ENCODE measurements at places on chromosomes 3 and 15. TPM values are rescaled to one million over a fixed set of nuclear protein-coding genes. Genes with fewer than 3 reads are reported as not detected.
A peak's percentile ranks its signal among the peaks of the same experiment; 100 is the strongest.

- DNase-seq: no peak
Measured at GRCh38 chr3:171353423-171353822, 106.8 kb downstream of the TNIK start.

Gene ARL14
- polyA plus RNA-seq: 0.35 TPM

DNA sequence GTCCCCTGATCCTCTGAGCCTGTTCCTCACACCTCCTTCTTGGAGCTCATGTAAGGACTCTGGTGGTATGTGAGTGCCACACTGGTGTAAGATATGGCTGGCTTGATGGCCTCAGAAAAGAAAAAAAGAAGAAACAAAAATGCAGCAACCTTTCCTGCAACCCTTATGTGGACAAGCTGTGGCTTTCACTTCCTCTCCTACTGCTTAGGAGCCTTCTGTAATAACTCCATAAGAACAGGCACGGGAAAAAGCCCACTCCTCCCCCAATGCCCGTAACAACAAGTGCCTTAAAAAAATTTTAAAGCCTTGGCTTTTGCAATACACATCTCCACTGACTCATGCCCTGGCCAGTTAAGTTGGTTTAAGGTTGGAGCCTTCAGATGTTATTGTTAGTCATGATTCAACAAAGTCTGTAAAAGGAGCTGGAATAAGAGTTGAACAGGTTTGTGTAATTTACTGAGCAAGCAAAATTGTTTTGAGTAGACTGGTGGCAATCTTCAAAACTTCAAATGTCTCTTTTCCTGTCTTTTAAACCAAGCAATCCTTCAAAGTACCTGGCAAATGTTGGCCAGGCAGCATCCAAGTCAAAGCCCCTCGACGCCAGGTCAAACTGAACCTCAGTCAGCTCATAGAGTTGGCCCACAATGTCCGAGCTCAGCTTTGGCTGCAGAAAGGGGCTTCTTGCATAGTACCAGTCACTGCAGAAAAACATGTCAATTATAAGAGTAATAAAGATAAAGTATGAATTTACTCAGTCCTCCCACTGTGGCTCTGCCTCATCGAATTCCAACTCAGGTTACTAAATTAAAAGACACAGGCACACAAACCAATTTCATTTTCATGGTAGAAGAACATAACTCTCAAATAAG is 22.9 kb downstream of the FYCO1 start:
- DNase-seq: no peak

Gene VGLL3
- polyA plus RNA-seq: 5.0 TPM

Gene SCAANT1
- polyA plus RNA-seq: 1.0 TPM

DNA sequence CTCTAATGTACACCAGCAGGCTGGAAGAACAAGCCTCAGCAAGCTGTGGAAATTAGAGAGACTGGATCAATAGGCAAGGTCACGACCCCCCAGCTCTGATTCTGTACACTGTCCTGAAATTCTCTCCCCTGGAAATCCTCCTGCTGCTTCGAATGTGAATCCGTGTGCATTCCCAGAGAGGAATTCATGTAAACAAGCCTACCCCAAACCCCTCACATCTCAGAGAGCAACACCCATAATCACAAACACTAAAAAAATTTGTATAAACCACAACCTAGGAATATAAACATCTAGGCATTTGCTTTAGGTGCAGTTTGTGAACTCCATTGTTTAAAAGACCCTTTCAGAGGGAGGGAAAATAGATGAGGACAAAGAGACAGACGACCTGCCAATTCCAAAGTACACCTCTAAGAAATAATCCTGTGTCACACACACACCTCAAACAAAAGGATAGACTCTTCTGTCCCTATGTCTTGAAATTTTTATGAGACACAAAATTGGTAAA is 325.2 kb downstream of the WDR72 start:
- DNase-seq: no peak

GRCh38 chr15:58383876-58384275 is 47.9 kb upstream of the LIPC start:
- DNase-seq: no peak

- no peak for DNase-seq
Measured at GRCh38 chr15:81361891-81362290, 12.1 kb downstream of the TMC3 start.

- no peak for DNase-seq
Measured at GRCh38 chr3:97340940-97341339, 423.6 kb upstream of the ARL6 start.

Gene SEMA5B
- polyA plus RNA-seq: 28.1 TPM

- DNase-seq: peak; percentile 58
Measured at GRCh38 chr3:50194128-50194902, 2.9 kb downstream of the GNAT1 start.

DNA sequence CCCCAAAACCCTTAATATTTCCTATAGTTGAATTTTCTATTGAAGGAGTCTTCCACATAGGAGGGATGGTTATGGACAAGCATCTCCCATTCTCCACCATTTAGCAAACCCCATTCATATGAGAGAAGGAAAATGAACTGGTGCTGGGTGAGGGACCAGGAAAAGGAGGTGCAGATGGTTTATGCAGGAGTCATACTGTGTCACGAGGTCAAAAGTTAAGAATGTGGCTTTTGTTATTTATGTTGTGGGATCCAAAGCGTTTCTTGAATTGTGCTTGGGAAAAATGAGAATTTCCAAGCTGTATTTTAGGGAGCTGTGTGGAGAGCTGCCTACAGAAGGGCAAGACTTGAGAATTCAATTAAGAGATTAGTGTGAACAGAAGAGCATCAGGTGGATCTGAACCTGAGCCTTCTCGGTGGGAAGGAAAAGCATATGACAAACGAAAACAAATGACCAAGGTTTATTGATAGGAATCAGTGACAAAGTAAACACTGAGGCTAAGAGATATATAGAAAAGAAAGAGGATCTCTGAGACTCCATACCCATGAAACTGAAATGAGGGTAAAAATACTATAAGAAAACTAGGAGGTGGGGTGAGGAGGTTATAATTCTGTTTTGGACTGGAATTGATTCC is 473.3 kb upstream of the NR2F2 start:
- no peak for DNase-seq

Gene MB21D2
- polyA plus RNA-seq: 16.0 TPM

Gene SLTM
- 183 TPM for polyA plus RNA-seq

DNA sequence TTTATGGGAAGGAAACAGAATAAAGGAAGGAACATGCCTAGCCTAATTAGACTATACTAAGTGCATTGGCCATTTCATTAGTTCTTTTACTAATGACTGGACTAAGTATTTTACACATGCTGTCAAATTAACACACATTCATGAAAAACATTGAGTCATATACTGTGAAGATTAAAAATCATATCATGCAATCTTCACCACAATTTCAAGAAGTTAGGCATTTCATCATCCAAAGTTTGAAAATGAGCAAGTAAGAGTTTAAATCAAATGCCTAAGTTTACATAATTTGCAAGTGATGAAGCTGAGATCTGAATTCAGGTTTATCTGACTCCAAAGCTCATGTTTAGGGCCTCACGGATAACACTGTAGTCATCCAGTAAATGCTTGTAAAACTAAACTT is 601.0 kb downstream of the PDCD6IP start:
- no peak for DNase-seq

DNA sequence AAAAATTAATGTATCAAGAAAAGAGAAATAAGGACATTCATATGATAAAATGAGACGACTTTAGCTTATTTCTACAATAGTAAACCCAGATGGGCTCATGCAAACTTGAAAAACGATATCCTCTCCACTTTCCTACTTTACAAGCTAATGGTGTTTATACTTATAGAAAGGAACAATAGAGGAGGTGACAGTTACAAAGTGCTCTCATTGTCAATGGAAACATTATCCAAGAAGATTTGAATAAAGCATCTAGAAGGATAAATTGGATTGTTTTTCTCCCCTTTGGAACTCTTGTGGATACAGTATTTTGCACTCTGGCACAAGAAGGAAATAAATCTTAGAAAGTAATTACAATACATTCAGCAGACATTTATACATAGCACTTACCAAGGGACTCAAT is 20.2 kb upstream of the CCDC66 start:
- DNase-seq: no peak

Gene KIF23
- 59.4 TPM for polyA plus RNA-seq

GRCh38 chr15:25810631-25811091 is 52.5 kb downstream of the ATP10A start:
- no peak for DNase-seq

DNA sequence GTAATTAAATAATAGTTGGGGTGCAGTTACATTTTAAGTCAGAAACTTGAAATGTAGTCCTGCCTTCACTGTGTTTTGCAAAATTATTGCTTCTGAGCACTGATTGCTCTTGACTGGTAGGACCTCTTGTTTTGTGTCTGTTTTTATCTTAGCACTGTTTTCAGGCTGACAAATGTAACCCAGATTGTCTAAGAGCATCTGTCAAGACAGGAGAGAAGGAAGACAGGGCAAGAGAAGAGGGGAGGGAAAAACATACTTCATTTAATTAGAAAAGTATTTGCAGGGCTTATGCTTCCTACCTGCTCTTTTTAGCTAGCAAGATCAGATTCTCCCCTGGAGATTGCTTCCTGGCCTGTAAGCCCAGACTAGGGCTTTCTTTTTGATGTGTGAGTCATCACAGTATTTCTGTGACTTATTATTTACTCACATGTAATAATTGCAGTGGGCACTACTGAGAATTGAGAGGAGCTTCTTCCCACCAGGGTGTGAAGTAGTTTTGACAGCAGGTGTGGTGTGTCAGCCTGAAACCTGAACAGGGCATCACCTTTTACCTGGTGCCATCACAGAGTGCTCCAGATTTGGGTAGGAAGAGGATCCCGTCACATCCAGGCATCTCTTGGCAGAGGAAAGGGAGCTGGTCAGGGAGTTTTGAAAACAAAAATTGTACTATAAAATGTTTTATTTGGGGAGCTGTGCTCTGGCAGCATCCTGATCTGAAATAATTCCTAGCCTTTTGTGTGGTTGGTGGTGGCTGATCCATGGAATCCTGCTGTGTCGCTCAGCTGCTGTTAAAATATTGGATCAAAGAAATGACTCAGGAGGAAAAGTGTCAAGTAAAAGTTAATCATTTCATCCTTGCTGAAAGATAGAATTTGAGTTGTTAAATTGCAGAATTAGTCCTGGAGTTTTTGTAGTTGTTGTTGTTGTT is 98.2 kb downstream of the TMEM108 start:
- no peak for DNase-seq

DNA sequence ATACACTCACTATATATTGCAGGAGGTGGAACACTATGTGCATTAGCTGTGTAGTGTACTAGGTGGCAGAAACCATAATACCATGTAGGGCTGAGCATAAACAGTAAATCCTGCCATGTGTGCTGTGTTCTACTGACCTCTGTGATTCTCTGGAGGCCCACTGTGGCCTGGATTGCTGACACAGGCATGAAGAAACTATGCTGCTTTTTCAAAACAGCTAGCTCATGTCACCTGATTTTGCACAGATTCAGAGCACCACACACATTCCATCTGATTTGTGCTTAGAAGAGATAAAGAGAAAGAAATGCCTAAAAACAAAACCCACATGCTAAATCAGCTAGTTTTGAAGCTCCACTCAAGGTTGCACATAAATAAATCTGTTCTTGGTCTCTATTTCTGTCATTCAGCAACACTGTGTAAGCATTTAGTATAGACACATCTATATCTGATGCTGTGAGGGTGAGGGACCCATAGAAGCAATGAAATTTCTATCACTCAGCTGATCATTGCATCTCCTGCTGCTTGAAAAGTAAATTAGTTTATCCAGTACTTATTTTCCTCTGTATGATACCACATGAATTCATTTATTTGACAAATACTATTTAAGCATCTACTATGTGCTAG is 1007.7 kb upstream of the SEMA6D start:
- peak; percentile 6 for DNase-seq

GRCh38 chr3:168040607-168041208 is 55.0 kb downstream of the GOLIM4 start:
- no peak for DNase-seq

GRCh38 chr15:76107169-76107568 is 47.4 kb downstream of the TMEM266 start:
- DNase-seq: no peak

DNA sequence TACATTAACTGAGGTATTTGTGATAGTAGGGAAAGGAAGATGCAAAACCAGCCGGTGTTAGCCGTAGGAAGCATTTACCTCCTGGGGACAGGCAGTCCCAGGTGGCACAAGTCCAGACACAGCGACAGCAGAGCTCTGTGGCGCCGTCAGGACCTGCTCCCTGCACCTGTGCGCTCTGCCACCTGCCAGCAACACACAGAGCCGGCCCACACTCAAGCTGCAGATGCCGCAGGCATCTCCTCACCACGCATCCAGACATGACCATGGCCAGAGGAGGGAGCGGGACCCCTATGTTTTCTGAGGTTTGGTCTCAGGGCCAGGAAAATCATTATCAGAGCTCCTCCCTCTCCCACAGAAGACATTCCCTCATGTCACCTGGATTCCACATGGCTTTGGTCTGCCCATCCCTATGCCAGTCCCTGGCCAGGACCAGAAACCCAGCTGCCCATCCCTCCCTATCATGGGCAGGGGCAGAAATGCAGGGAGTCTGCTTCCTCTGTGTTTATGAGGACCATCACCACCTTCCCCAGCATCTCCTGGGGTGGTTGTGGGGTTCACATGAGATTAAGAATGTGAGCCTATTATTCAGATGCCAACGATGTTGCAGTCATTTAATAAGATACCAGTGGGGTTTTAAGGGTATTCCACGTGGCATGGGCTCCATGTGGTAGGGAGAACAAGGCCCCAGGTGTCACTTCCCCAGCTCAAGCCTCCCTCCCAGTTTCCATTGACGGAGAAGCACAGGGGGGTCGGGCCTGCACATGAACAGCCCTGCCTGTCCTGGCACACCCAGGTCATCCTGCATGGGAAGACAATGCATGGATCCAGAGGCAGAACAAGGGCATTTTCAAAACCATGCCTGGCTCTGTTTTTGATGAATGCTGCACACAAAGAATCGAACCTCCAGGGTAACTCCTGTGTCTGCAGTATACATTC is 251.1 kb downstream of the OCA2 start:
- DNase-seq: no peak

Gene STAC
- polyA plus RNA-seq: 12.5 TPM

DNA sequence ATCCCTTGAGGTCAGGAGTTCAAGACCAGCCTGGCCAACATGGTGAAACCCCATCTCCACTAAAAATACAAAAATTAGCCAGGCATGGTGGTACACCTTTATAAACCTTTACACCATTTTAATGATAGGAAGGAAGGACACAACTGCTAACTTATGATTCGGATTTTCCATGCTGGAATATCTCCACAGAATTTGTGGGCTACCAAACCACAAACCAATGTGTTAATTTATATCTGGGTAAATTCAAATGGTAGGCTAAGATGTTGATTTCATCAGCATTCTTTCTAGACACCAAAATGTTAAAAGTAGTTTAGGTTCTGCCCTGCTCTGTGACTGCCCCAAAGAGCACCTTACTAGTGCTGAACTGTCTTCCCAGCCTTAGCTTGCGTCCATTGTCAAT is 72.8 kb downstream of the POLQ start:
- DNase-seq: no peak

Gene BOC
- polyA plus RNA-seq: 26.6 TPM

DNA sequence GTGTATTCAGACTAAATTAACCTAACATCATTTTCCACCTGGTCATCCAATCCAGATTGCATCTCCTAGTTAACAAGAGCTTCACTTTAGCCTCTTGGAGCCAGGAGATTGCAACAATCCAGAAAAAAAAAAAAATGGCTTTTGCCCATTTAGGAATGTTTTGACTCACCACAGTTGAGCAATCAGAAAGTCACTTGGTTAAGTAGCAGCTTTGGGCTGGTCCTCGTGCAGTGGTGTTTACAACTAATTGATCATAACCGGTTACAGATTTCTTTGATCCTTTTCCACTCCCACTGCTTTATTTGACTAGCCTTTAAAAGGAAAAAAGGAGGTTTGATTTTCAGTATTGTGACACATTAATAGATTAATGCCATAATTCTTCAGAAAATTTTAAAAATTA is 688.8 kb upstream of the CCDC54 start:
- DNase-seq: no peak

GRCh38 chr3:27591312-27592210 is 107.4 kb upstream of the SLC4A7 start:
- no peak for DNase-seq

Gene MAP6D1
- 0.88 TPM for polyA plus RNA-seq

Gene ATP2C1
- 158 TPM for polyA plus RNA-seq

Data from left kidney (tissue), 8 donors.